ENCODE measurements at places on chromosomes 13 and 19. TPM values are rescaled to one million over a fixed set of nuclear protein-coding genes. Genes with fewer than 3 reads are reported as not detected.

DNA sequence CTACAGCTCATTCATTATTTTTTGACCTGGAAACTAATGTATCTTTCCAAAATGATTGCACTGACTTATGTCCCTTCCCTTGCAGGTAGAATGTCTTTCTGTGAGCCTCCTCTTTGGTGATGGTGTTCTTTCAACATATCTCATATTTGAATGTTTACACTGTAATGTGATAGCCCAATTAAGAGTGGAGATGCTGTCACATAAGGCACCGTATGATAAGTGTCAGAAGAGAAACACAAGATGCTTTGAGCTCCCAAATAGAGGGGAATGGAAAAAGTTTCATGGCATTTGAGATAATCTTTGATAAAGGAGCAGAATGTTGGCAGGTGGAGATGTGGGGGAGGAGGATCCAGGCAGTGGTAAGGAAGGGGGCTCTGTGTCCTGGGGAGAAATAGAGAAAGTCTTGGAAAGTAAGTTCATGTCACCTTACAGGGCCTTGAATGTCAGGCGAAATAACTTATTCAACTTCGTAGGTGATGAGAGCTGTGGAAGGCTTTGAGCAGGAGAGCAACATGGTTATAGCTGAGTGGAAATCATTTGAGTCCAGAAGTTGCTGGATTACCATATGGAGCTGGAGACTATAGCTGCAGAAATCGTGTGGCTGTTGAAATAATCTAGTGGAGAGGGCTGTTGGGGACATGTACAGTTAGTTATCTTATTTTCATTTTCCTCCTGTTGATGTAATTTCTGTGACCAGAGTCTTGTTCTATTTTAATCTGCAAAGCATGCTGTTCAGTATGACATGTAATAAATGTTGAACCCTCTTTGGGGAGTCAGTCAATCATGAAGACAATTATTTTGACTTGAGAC is 10.3 kb upstream of the RNF113B start:
- no peak for DNase-seq

DNA sequence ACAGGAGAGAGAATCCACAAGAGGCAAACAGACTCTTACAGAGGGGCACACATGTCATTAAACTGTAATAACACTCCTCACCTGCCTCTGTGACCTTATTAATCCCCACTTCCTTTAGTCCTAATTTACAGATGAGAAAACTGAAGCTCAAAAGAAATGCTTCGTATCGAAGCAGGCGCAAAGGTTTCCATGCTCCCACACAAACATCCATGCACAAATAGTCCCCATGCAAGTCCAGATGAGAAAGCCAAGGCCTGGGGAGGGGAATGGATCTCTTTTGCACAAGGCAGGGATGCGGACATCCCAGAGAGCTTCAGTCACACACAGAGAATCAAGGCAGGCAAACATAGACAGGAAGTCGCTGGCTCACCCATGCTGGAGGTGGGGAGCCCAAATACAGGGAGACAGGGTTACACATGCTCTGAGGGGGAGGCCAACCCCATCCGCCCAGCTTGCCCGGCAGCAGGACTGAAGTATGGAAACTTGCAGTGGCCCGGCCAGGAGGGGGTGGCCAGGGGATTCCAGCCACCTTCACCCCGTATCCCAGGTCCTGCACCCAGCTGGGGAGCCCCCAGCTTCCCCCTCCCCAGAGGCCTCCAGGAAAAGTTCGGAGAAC is 468 bp downstream of the S1PR5 start:
- DNase-seq, result no peak

DNA sequence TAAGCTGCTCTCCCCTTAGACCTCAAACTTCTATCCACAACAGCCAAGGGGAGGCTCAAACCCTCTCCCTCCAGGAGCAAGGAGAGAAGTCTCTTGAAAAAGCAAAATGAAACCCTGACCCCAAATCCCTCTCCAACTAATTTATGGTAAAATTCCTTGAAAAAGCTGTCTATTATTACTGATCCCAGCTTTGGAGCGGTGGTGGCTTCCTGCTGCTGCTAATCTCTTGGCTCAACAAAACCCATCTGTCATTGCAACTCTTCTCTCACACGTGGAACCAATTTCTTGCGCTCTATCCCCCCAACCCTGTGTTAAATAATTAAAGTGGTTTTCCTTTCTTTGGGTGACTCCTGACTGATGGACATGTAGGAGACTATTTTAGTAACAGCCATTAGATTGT is 64.1 kb upstream of the OXGR1 start:
- no peak for DNase-seq

Gene B3GNT3
- 1.7 TPM for total RNA-seq

Gene TEX29
- 0.22 TPM for total RNA-seq
